Activated T-cell treated with anti-CD3 and anti-CD28 coated beads for 4 hours (primary cell): ENCODE measurements at places on chromosomes 2 and 18.

DNA sequence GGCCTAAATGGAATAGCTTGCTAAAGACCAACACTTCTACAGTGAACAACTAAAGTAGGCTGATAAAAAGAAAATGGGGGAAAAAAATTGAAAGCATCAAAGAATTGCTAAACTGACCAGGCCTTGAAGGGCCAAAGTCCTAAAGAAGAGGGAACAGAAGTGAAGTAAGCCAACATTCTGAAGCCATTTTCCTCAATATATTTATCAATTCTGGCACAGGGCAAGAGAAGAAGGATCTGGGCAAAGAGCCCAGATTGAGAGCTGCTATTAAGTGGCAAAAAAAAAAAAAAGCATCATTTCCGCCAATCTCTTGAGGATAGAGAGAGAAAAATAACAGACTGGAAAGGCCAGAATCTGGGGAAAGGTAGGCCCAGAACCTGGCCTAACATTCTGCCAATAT is 25.7 kb downstream of the FANCL start:
- no peak for DNase-seq

- DNase-seq = no peak
Observed at GRCh38 chr2:127721978-127722355, 20.7 kb downstream of the SFT2D3 start.

- DNase-seq = no peak
Observed at GRCh38 chr2:113298176-113298575, 19.5 kb upstream of the PAX8 start.

DNA sequence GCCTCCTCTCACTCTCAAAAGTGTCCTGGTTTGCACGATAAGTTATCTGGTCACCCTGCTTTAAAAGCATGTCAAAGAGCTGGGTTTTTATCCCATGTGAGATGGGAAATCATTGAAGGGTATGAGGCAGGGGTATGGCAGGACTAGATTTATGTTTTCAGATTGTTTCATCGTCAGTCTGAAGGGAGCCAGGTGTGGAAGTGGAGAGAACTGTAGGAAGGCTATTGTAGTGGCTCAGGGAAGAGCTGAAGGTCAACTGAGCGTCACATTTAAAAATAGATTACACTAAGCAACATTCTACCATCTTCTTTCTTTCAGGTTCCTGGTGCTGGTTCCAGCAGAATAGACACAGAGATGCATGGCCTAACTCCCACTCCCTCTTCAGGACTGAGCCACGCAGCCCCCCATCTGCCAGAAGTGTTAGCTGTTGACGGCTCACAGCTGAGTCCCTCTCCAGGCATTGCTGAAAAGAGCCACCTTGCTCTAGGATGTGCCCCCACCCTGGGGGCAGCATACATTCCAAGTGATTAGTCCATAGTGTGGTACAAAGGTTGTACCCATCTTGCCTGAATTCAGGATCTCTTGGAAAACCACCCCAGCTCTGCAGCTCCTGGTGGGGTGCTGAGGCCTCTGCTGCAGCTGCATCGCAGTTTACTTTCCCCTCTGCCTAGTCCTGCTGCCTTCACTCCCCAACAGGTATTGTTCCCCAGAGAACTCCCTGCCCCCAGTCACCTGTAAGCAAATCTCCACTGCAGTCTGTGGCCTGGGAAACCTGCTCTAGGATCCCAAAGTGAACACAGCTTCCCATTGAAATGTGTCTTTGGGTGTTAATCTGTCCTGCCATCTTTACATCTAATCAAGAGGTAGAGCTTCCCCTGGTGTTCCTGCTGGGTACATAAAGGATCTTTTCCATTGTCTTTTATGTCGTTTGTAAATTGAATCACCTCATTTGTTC is 79.5 kb upstream of the KLF7 start:
- no peak for DNase-seq

GRCh38 chr2:174217869-174218268 is 30.5 kb downstream of the OLA1 start:
- no peak for DNase-seq

- no peak for DNase-seq
Observed at GRCh38 chr18:30676053-30676480, 366.5 kb downstream of the DSC3 start.

GRCh38 chr18:45751766-45752165 is 27.8 kb downstream of the SLC14A1 start:
- no peak for DNase-seq

- no peak for DNase-seq
Observed at GRCh38 chr2:230158468-230158867, 61.3 kb downstream of the SP110 start.

DNA sequence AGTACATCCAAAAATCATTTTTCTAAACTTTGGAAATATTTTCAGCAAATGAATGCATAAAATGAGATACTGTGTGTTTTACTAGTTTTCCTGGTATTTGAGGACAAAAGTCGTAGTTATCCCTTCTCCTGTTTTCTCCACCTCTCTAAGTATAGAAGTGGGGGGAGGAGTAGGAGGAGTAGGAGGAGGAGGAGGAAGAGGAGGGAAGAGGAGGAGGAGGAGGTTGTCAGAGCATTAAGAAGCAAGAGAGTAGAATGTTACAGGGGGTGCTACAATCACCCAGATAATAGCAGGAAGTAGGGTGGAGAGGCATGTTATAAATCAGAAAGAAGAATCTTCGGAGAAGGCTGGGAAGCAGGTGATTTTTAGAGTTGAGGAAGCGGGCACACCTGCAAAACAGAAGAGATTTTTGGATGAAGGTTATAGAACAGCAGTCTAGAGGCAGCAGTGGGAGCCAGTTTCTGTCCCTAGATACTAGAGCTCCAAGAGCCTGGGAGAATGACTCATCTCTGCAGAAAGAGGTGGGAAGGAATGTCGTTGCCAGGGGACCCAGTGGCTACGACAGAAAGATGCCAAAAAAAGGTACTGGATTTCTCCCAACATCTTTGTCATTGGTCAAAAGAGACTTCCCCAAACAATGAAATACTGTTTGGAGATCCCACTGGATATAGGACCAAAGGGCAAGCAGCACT is 44.2 kb upstream of the AQP4 start:
- no peak for DNase-seq

DNA sequence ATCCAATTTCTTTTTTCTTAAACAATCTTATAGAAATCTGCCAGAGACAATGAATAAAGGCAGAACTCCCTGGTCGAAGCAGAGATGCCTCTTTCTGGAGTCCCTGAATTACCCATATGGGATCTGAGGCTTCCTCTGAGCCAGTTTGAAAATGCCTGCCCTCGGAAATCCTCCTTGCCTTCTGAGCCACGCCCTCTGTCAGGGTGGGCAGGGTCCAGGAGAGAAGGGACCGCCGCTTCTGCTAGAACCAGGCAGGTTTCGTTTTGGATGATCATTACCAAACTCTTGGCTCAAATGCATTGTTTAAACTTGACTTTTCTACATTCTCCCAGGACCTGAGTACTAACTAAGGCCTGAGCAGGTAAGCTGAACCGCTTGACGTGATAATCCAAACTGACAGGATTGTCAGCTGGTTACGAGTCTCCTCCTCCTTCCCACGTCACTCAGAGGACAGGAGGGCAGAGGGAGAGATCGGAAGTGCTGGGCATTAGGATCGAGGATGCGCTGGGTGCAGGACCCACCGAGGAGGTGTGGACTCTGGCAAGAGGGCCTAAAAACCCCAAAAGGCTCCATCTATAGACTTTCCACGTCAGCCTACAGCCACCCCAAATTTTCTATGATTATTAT is 128.4 kb downstream of the KLHL29 start:
- DNase-seq = no peak

- DNase-seq = no peak
Observed at GRCh38 chr2:197877038-197877437, 72.6 kb downstream of the PLCL1 start.

GRCh38 chr2:61125123-61125710 is 36.8 kb upstream of the C2orf74 start:
- no peak for DNase-seq

DNA sequence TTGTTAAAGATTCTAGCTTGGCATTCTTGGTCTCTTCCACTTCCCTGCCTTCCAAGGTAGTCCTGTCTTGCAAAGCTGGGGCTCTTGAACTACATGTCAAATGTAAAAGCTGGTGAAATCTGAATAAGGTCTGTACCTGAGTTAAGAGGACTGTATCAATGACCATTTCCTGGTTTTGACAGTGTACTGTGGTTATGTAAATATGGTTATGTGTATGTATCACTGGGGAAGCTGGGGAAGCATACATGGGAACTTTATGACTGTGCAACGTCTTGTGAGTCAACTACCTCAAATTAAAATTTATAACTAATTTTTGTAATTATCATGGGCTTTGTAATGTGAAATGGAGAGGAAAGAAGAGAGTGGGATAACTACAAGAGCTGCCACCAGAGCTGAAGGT is 81.7 kb downstream of the COL4A4 start:
- DNase-seq = no peak

DNA sequence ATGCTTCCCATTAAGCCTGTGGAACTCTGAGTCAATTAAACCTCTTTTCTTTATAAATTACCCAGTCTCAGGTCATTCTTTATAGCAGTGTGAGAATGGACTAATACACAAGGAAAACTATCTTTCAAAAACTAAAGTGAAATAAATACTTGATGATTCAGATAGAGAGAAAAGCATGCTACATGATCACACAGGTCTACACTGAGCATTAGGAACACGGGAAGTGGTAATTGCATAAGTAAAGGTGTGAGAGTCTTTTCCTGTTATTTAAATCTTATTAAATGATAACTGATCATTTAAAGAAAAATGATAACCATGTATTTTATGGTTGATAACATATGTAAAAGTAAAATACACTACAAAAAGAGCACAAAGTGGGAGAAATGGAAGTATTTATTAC is 812.0 kb upstream of the RAB6C start:
- no peak for DNase-seq

GRCh38 chr2:105103481-105103880 is 65.6 kb downstream of the MRPS9 start:
- DNase-seq = no peak

DNA sequence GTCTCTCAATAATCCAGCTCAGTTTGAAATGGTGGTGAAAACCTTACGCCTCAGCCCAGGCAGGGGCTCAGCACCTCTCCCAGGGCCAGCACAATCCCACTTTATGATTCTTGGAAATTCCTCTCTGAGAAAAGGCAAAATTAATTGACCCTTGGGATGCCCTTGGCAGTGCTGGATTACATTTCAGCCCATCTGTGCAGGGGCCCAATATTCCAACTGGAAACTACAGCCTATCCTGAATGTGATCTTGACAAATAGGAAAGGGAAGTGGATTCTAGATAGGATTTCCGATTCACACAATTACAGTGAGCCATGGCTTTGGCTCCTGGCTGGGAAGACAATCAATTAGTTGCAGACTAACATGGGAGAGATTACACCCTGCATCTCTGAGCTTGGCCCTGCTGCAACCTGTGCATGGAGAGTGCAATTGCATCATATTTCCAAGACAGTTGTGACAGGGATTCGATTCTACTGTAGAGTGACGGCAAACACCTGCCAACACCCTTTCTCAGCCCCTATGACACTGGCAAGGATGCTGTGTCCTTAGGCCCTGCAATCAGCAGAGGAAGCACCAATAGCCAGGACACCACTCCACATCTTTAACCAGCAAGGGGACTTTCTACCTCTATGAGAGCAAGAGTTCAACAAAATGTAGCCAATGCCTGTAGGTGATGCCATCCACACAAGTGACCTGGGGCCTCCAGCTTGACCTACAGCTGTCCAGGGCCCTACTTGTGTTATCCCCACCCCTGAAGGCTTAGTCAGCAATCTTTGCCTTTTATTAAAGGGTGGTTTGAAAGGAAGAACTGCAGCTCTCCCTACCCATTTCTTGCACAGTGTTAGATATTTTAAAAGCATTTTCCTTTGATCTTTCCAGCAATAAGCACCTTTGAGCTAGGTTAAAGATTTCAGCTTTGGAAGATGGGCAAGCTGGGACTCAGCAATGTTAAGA is 187.2 kb upstream of the HS6ST1 start:
- no peak for DNase-seq

GRCh38 chr2:136253288-136254004 is 135.5 kb upstream of the CXCR4 start:
- DNase-seq = no peak

DNA sequence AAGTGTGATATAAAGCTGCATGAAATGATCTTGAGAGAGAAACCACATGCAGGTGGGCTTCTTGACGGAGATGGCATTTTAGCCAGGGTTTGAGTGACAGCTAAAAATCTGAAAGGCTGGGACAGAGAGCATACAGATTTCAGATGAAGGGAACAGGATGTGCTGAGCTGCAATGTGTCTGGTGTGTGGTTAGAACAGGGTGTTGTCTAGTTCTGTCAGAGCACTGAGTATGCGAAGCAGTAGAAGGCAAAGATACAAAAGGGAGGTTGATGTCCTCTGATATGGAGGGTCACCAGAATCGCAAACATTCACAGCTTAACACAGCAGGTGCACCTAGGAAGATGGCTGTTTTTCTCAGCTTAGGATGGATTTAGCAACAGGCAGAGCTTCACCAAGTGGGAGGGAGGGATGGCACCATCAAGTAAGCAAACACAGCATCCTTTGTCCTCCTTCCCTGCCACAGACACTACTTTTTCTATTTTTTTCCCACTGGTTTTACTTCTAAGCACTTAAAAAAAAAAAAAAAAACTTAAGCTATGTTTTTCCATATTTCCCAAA is 182.5 kb downstream of the TMX3 start:
- no peak for DNase-seq

GRCh38 chr2:213766465-213766901 is 482.2 kb downstream of the SPAG16 start:
- DNase-seq = no peak

- no peak for DNase-seq
Observed at GRCh38 chr18:48673853-48674721, 135.3 kb downstream of the CTIF start.

- no peak for DNase-seq
Observed at GRCh38 chr2:39851651-39852110, 72.6 kb upstream of the THUMPD2 start.
